ENCODE measurements at places on chromosomes 11 and 22.

GRCh38 chr11:16787035-16787742 lies 48.7 kb downstream of the C11orf58 start:
- DNase-seq, result no peak

GRCh38 chr11:35847473-35847872 lies 96.4 kb upstream of the LDLRAD3 start:
- DNase-seq, result no peak

DNA sequence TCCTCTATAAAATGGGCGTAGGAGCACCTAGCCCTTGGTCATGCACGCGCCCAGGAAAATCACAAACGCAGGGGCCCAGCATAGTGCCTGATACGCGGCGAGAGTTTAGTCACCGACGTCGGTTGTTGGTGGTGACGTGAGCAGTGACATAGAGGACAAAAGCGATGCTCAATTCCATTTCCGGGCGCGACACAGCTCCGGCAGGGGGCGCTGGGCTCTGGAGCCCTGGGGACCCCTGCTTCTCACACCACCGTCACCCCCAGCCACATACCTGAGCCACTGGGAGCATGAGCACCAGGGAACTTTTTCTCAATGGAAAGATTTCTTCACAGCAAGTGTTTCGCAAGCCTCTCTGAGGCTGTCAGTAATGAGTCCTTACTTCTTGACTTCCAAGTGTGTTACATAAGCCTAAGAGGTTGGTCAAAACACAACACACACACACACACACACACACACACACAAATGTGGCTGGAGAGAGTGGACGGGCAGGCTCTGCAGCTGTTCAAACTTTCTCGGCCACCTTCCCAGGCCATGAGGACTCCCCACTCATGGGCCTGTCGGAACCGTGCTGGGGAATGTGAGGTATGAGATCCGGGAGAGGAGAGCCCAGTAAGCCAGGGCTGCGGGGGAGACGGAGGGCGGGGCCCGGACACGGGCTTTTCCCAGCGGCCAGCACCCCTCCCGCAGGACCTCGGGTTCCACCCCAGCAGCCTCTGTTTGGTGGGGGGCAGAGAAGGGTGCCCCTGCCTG lies 36.9 kb upstream of the LINC01488 start:
- DNase-seq, result no peak

GRCh38 chr22:49094151-49094550 lies 733.5 kb downstream of the BRD1 start:
- no peak for DNase-seq

GRCh38 chr11:95074792-95075563 lies 8.3 kb downstream of the SRSF8 start:
- no peak for DNase-seq

GRCh38 chr22:17264321-17265052 lies 45.3 kb upstream of the ADA2 start:
- DNase-seq, result no peak

DNA sequence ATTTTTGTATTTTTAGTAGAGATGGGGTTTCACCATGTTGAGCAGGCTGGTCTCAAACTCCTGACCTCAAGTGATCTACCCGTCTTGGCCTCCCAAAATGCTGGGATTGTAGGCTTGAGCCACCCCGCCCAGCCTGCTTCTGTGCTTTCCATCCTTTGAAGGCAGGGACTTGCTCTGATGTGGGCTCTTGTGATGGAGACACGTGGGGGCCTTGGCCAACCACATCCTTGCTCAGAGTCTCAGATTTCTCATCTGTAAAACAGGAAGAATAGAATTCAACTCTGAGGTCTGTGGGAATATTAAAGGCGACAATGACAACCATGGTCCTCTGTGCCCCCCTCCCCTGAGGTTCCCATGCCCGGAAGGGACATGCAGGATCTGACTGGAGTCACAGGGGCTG lies 3.8 kb upstream of the GGA1 start:
- DNase-seq, result no peak

DNA sequence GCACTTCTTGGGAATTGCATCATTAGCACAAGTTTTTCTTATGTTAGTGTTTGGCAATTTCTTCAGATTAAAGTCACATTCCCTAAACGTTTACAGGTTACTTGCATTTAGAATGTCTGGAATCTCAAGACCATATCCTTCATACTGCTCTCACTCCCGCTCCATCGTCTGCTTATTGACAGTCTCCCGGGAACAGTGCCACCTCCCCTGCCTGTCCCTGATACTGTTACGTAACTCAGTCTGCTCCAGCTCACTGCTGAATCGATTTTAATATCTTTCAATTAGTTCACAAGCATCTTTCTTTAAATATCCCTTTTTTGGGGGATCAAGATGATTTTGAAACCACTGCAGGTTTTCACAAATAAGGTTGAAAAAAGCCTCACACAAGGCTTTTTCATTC lies 48.2 kb downstream of the GLYATL2 start:
- DNase-seq, result no peak

- no peak for DNase-seq
Observed at GRCh38 chr11:1988667-1989317, 8.8 kb downstream of the H19 start.

DNA sequence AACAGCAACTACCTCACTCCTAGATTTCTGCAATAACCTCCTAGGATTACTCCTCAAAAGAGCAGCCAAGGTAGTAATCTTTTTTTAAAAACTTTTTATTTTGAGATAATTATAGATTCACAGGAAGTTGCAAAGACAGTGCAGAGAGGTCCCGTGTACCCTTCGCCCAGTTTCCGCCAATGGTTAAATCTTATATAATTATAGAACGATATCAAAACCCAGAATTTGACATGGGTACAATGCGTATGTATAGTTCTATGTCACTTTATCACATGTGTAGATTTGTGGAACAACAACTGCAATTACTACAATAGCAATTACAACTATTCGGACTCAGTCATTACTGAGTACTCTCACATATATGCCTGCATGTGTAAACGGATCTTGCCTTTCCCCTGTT lies 94.8 kb upstream of the APOA1 start:
- no peak for DNase-seq

GRCh38 chr11:57312511-57313021 lies 12.2 kb downstream of the TNKS1BP1 start:
- DNase-seq, result no peak

- DNase-seq, result no peak
Observed at GRCh38 chr11:115267238-115267781, 236.9 kb downstream of the CADM1 start.

DNA sequence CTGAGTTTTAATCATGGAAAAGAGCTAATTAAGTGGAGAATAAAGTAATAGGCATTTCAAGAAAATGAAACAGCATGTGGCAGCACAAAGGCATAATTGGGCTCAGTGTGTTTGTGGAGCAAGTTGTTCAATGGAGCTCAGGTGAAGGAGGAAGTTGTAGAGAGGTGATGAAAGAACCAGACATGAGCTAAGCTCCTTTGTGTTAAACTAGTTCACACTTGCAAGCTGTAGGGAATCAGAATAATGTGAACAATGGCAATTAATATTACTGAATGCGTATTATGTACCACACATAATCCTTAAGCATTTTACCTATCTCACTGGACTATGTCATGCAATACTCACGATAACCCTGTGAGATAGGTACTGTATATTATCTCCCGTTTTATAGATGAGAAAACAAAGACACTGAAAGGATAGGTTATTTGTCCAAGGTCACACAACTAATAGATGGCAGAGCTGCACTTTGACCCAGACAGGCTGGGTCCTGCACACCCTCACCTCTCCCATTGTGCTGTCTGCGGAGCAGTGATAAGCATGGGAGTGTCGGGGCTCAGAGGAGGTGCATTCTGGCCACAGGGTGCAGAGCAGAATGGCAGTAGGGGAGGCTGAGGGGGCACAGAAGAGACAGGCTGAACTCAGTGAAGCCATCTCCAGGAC lies 8.9 kb downstream of the OLFML1 start:
- DNase-seq, result no peak

GRCh38 chr11:57493507-57494503 lies 21.7 kb downstream of the SLC43A1 start:
- DNase-seq, result peak; percentile 56

GRCh38 chr22:35460688-35461087 lies 60.7 kb downstream of the MCM5 start:
- no peak for DNase-seq

DNA sequence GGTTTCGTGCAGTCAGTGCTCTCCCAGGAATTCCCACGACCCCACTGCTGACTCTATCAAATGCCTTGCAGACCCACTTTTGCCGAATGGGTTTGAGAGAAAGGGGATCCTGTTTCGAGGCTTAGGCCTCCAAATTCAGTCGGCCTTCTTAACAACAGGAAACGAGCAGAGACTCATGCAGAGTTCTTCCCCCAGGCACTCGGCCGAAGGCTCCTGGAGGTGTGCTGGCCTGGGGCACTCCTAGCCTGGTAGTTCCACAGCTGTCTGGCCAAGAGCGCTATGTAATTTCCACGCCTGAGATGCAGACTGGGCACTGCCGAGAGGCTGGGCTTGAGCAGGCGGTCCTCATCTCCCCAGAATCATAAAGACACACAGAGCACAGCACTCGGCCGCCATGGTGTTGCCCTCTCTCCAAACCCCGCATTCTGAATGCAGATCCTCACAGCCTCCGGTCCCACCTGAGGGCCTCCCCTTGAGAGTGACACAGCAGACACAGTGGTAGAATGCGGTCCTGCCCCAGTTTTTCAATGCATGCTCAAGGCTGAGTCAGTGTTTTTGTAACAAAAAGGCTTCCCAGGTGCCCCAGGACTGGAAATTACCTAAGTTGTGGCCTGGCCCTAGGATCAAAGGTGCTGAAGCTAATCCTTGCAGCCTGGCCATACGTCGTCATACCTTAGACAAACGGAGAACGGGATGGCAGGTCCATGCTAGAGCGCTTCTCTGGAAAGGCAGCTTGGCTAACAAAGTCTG lies 30.2 kb upstream of the BID start:
- DNase-seq, result no peak

DNA sequence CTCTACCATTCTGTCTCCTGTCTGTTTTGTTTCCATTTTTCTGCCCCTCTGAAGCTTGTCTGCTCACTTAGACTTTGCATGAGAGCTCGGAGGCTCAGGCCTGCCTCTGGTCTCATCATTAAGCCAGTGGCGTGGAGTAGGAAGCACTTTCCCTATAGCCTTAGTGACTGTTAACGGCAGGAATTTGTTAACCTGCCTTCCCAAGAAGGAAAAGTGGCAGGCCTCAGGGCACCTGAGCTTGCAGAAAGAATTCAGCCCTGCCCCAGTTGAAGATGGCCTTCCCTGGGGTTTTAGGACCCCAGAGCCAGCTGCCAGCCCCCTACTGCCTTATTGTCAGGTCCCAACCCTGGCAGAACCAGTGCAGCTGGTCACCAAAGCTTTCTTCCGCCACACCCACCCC lies 93.2 kb downstream of the PKNOX2 start:
- no peak for DNase-seq

- DNase-seq, result no peak
Observed at GRCh38 chr11:34509336-34509876, 4.2 kb downstream of the ELF5 start.

DNA sequence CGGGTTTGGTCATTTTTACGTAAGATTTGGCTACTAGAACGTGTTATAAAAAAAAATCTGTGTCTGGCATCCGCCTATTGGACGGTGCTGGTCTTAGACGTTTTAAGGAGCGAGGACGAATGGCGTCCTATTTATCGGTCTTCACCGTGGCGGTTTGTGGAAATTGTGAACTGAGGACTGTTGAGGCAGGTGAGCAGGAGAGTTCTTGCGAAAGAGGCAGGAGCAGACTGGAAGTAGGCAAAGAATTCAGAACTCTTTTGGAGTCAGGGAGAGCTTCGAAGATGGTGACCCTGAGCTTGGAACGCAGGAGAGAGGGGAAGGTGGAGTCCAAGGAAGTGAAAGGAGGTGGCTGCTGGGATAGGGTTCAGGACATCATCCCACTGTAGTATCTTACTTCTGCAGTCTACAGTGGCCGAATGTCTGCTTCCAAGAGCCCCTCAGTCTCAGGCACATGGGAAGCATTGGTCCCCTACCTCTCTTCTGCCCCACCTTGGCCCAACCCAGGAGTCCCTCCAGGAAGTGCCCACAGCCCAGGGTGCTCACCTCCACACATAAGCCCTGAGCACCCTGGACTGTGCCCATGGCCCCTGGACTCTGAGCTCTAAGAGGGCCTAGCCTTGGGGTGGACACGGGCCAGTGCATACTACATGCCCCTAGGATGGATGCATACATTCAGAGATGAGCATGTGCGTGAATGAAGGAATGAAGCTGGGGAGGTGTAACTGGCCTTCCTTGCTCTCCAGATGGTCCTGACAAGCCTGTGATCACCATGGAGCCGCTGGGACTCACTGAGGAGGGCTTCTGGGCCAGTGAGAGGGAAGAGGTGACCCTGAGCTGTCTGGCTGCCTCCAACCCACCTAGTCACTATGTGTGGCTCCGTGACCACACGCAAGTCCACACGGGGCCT lies 3.7 kb downstream of the VSIG10L2 start:
- DNase-seq, result no peak

- DNase-seq, result no peak
Observed at GRCh38 chr11:3159296-3160190, 5.6 kb downstream of the OSBPL5 start.

GRCh38 chr22:26845021-26845743 lies 187.8 kb downstream of the MIAT start:
- no peak for DNase-seq

DNA sequence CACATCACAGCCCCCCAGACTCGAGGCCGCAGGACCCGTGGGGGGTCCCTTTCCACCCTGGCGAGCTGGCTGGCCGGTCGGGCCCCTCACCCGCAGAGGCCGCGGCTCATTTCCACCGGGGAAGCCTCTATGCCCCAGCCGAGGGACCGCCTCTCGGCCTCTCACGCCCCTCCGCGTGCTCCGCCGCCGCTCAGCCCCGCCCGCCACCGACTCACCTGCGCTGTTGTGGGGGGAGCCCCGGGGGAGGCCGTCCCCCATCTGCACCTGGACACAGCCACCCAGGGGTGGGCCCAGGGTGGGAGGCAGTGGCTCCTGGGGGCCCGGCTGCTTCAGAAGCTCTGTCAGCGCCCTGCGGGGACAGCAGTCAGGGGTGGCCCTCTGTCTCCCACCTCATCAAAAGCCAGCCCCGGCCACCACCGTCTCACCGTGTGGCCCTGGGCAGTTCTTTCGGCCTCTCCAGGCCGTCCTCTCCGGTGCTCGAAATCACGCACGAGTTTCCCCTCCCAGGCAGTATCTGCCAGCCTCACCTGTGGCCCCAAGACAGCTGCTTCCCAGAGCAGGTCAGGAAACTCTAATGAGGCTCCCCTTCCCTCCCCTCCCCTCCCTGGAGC lies 3.8 kb downstream of the SHISA8 start:
- DNase-seq, result no peak

DNA sequence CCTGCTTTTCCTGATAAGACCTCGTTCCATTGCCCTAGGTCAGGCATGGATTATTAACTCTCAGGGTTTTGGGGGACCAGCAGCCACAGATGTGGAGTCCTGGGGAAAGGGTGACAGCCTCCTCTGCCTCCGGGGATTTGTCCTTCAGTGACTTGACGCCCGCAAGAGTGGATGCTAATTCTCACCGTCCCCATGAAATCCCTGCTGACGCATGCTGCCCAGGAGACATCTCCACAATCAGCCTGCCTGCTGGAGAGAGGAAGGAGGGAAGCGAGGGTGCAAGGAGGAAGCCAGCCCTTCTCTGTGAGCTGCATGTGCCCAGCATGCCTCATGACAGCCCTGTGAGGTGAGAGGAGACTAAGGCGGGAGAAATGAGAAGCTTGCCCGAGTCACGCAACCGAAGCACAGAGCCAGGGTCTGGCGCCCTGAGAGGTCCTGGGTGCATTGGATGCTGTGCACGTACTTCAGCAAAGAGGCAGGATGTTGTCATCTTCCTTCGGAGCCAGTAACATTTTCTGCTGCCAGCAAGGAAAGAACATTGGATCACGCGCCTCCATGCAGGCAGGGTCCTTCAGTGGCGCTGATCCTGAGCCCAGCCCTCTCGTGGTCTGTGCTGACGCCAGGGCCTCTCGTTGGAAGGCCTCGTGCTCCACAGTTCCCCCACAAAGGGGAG lies 27.3 kb upstream of the KRTAP5-6 start:
- no peak for DNase-seq

GRCh38 chr22:20256551-20257211 lies 11.4 kb downstream of the RTN4R start:
- DNase-seq, result no peak

Measured in stimulated activated CD4-positive, alpha-beta T cell treated with anti-CD3 and anti-CD28 coated beads, Interleukin-1b, Interleukin-23, amount 100 ng/mL, for 1 hour (primary cell).